ENCODE measurements at places on chromosomes 16 and 17.
A peak's percentile ranks its signal among the peaks of the same experiment; 100 is the strongest.

DNA sequence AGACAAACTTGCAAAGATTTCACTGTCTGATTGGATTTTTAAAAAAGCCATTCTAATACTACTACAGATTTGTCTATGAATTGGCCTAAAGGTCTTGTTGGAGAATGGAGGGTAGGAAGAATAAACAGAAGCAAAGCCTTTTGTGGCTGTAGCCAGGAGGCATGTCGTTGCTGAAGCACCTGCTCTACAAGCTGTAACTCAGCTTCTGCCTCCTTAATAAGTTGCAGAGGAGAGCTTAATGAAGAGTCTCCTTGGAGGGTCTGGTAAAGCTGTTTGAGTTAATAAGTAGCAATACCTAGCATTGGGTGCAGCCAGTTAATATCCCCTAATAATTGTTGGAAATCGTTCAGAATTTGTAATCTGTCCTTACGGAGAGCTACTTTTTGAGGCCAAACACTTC, 10.0 kb upstream of the ZNF689 start:
- no peak for DNase-seq

GRCh38 chr16:15913046-15913698, 24.8 kb upstream of the CEP20 start:
- DNase-seq, result no peak

GRCh38 chr17:44338702-44339101, 6.4 kb upstream of the GRN start:
- DNase-seq, result no peak

DNA sequence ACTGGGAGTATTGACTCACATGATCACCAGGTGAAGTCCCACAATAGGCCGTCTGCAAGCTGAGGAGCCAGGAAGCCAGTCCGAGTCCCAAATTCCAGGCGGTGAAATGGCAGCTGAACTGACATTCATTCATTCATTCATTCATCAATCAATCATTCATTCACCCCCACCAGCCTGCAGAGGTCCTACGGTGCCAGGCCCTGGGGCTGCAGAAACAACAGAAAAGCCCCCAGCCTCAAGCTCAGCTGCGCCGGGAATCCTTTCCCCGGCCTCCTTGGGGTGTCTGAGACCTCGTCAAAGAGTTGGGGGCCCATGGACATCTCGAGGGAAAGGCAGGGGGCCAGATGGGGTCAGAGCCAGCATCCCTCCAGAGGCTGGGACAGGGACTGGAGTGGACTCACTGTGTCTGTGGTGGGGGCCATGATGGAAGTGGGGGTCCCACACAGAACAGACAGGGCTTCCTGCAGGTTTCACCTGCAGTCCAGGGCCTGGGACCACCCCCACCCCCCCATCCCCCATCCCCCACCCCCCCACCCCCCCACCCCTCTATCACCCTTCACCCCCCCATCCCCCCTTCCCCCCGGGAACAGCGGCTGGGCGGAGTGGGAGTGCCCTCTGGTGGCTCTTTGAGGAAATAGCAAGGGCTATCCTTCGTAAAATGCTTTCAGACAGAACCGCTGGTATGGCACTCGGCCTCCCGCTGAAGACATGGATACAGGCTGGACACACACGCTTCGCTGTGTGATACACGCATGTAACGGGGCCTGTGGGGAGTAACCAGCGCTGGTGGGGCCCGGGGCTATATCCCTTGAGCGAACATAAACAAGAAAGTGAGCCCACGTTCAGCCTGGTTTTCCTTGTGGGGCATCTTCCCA, 8.5 kb upstream of the ZC3H18 start:
- DNase-seq, result peak; percentile 34

DNA sequence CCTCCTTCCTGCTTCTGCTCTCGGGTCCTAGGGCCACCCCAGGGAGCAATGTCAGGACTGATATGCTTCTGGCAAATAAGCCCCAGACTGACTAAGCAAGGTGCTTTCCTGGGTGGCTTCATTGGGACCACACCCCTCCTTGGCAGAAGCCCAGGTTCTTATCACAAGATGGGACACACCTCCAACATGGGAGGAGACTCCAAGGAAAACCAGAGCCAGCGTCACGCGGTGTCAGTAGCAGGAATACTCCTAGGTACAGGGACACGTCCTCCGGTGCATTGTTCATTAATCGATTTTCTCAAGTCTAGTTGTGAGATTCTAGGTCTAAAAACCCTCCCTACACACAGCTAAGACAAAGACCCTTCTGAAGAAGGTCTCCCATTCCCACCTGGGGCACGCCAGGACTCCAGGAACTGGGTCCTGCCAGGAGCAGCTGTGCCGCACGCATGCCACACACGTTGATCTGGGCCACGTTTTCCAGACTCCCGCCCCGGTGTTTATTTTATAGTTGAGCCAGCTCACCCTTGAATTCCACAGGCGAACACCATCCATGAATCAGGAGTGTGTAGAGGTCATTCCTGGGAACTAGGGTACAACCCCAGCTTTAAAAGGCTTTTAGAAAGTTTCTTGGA, 30.8 kb downstream of the FA2H start:
- DNase-seq, result peak; percentile 57

- DNase-seq, result no peak
Measured at GRCh38 chr16:50677351-50677750, 3.8 kb downstream of the SNX20 start.

- DNase-seq, result no peak
Measured at GRCh38 chr16:89154390-89155183, 17.0 kb upstream of the CDH15 start.

GRCh38 chr17:79552405-79552804, 58.4 kb downstream of the RBFOX3 start:
- DNase-seq, result no peak

DNA sequence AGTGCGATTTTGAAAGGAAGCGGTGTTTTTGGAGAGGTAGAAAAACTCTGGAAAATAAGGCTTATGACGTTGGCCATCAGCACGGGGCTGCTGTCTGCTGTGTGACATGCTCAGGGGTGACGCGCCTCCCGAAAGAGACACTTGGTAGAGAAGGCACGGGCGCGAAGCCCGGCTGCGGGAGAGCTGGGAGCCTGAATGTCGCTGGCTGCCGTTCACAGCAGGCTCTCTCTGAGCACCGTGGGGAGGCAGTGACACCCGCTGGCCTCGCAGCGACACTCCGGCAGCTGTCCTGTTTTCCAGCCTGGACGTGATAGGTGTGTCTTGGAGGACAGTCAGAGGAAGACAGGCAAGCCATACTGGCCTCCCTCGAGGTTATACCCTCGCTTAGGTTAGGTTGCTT, 759.1 kb upstream of the RBFOX1 start:
- DNase-seq, result no peak

DNA sequence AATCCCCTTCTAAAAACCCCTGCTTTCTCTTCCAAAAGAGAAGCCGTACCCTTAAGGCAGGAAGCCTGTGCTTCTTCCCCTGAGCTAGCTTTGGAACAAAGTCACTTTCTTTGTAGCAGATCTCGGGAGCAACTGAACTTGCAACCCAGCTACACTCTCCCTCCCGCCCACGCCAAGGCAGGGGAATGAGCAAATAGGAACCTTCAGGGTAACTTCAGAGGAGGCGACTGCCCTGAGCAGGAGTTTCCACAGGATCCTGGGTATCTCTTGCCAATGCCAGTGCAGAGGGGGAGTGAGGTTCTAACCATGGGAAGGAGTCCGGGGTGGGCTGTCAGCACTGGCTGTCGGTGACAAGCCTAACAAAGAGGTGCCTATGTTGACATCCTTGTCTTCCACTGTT, 5.9 kb upstream of the PIRT start:
- DNase-seq, result no peak

- no peak for DNase-seq
Measured at GRCh38 chr16:59690216-59690615, 956.1 kb upstream of the GOT2 start.
